ENCODE measurements at places on chromosomes 6 and 20. TPM values are rescaled to one million over a fixed set of nuclear protein-coding genes. Genes with fewer than 3 reads are reported as not detected.

GRCh38 chr6:1336246-1336843 lies 24.4 kb downstream of the FOXQ1 start:
- peaks cover 50% of the 10 kb centered on the region for H3K27me3 ChIP-seq
- no peak for DNase-seq
- no peak overlapping the region for H3K27ac ChIP-seq
- no peaks in the 10 kb centered on the region for H3K4me1 ChIP-seq

FRK gene
- total RNA-seq: 0.05 TPM

GRCh38 chr6:113558431-113558830 lies 298.7 kb upstream of the MARCKS start:
- H3K4me3 ChIP-seq: no peak overlapping the region
- peak overlapping the region; percentile 87 for H3K27ac ChIP-seq
- DNase-seq: no peak
- H3K36me3 ChIP-seq: peaks cover 6% of the 10 kb centered on the region
- peaks cover 50% of the 10 kb centered on the region for H3K4me1 ChIP-seq
- no peaks in the 10 kb centered on the region for H3K27me3 ChIP-seq

ABHD16B gene
- total RNA-seq: not detected

DNA sequence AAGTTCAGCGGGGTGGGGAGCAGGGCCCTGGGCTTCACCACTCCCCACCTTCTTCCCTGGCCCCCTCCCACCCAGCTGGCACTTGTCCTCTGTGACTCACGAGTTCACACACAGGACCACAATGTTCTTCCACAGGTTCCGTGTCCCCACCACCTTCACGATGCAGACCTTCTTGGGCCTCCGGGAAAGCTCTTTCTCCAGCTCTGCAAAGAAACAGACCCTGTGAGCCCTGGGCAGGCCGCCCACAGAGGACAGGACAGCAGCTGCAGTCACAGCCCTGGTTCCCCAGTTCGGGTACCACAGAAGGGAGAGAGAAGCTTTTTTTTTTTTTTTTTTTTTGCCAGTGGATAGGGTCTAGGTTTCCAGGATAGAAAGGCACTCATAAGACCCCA lies 30.9 kb downstream of the PSMG4 start:
- peaks cover 15% of the 10 kb centered on the region for H3K36me3 ChIP-seq
- no peak overlapping the region for H3K4me3 ChIP-seq
- DNase-seq: no peak
- no peaks in the 10 kb centered on the region for H3K27me3 ChIP-seq
- peaks cover 9% of the 10 kb centered on the region for H3K4me1 ChIP-seq
- H3K27ac ChIP-seq: no peak overlapping the region

- peak; percentile 57 for DNase-seq
- H3K27ac ChIP-seq: no peak overlapping the region
- no peaks in the 10 kb centered on the region for H3K36me3 ChIP-seq
- no peaks in the 10 kb centered on the region for H3K4me1 ChIP-seq
These were observed 69.1 kb upstream of the TOP1 start for GRCh38 chr20:40959325-40960092.

CCDC170 gene
- 0.84 TPM for total RNA-seq

JPH2 gene
- 16.5 TPM for total RNA-seq

SNAP25 gene
- 1.6 TPM for total RNA-seq

PDE7B gene
- total RNA-seq: 3.4 TPM
